ENCODE measurements at places on chromosomes 12 and 14. TPM values are rescaled to one million over a fixed set of nuclear protein-coding genes. Genes with fewer than 3 reads are reported as not detected.

DNA sequence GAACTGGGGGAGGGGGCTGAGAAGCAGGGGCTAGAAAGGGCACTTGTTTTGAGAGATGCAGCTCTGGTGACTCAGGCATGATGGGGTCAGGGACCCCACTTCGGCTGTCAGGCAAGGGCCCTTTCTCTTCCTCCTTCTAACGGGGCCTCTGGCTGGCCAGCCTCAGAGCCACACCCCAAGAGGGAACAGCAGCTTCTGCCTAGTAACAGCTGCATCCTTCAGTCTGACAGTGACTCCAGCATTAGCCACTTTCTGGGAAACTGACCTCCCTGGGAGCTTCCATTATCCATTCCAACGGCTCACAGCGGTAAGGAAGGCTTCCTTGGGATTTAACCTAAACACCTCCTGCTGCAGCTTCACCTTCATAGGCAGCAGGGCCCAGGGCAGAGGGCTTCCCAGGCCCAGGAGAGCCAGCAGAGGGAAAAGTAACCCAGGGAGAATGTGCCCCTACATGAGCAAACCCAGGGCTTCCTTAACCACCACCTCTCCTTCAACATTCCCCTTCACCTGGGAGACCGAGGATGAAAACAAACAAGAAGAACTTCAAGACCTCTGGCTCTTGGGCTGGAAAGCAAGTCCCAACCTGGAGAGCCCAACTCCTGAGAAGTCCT lies 2.7 kb downstream of the NCKAP5L start:
- H3K4me1 ChIP-seq: peaks cover 60% of the 10 kb centered on the region
- no peak for DNase-seq
- peak overlapping the region; percentile 41 for H3K27ac ChIP-seq
- no peaks in the 10 kb centered on the region for H3K27me3 ChIP-seq

- H3K27ac ChIP-seq: peak overlapping the region; percentile 60
- peaks cover 27% of the 10 kb centered on the region for H3K4me1 ChIP-seq
- no peak overlapping the region for H3K4me3 ChIP-seq
- DNase-seq: no peak
- H3K27me3 ChIP-seq: no peaks in the 10 kb centered on the region
These were observed 24.8 kb downstream of the ALDH2 start for GRCh38 chr12:111791507-111791906.

The PMEL gene
- polyA plus RNA-seq: 8.2 TPM

GRCh38 chr12:56040963-56041551 lies 661 bp upstream of the RPS26 start:
- peaks cover 13% of the 10 kb centered on the region for H3K4me1 ChIP-seq
- DNase-seq: no peak
- no peaks in the 10 kb centered on the region for H3K36me3 ChIP-seq
- H3K4me3 ChIP-seq: peak overlapping the region; percentile 97

GRCh38 chr14:64702493-64703394 lies 1.5 kb upstream of the PLEKHG3 start:
- no peaks in the 10 kb centered on the region for H3K27me3 ChIP-seq
- H3K27ac ChIP-seq: no peak overlapping the region
- DNase-seq: no peak
- H3K4me3 ChIP-seq: no peak overlapping the region

The SOCS2 gene
- 24.1 TPM for polyA plus RNA-seq

The GIT2 gene
- 47.2 TPM for polyA plus RNA-seq

The CATSPERB gene
- polyA plus RNA-seq: 6.1 TPM

The LGR5 gene
- polyA plus RNA-seq: 0.25 TPM

DNA sequence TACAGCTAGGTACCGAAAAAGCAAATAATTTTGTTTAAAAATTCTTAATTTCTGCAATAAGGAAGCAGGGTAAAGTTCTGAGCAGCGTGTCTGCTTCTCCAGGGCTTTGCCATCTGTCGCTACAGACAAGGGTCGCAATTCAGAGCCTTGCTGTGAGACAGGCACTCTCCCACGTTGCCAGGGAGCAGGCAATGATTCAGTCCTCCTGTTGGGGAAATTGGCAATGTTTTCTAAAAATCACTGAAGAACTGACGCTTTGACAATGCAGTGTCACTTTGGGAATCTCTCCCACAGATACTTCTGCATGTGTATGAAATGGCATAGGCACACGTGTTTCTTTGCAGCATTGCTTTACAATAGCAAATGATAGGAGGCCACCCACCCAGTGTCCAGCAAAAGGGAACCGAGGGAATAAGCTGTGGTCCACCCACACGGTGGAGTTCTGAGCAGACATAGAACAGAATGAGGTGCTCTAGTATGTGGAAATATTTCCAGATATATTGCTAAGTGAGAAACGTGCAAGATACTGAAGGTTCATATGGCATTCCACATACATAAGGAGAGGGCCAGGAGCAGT lies 16.0 kb upstream of the HIP1R start:
- no peaks in the 10 kb centered on the region for H3K36me3 ChIP-seq
- H3K4me1 ChIP-seq: no peaks in the 10 kb centered on the region
- DNase-seq: no peak
- H3K4me3 ChIP-seq: no peak overlapping the region
- no peaks in the 10 kb centered on the region for H3K27me3 ChIP-seq

- no peaks in the 10 kb centered on the region for H3K27me3 ChIP-seq
- H3K36me3 ChIP-seq: no peaks in the 10 kb centered on the region
- DNase-seq: peak; percentile 26
- H3K27ac ChIP-seq: no peak overlapping the region
These were observed 3.2 kb downstream of the PRPH start for GRCh38 chr12:49298160-49298559.

The PTPRQ gene
- polyA plus RNA-seq: 3.8 TPM

The MMP19 gene
- 6.5 TPM for polyA plus RNA-seq

GRCh38 chr12:14960548-14961465 lies 594 bp downstream of the ARHGDIB start:
- DNase-seq: no peak
- H3K36me3 ChIP-seq: no peaks in the 10 kb centered on the region
- peak overlapping the region; percentile 82 for H3K27ac ChIP-seq
- H3K4me3 ChIP-seq: peak overlapping the region; percentile 54
- H3K27me3 ChIP-seq: no peaks in the 10 kb centered on the region

The MYH6 gene
- 0.44 TPM for polyA plus RNA-seq

The STXBP6 gene
- polyA plus RNA-seq: 8.6 TPM

- no peaks in the 10 kb centered on the region for H3K27me3 ChIP-seq
- no peaks in the 10 kb centered on the region for H3K36me3 ChIP-seq
- DNase-seq: no peak
- H3K4me3 ChIP-seq: no peak overlapping the region
- H3K27ac ChIP-seq: no peak overlapping the region
- no peaks in the 10 kb centered on the region for H3K4me1 ChIP-seq
These were observed 141.9 kb upstream of the PRKD1 start for GRCh38 chr14:30069536-30069935.

DNA sequence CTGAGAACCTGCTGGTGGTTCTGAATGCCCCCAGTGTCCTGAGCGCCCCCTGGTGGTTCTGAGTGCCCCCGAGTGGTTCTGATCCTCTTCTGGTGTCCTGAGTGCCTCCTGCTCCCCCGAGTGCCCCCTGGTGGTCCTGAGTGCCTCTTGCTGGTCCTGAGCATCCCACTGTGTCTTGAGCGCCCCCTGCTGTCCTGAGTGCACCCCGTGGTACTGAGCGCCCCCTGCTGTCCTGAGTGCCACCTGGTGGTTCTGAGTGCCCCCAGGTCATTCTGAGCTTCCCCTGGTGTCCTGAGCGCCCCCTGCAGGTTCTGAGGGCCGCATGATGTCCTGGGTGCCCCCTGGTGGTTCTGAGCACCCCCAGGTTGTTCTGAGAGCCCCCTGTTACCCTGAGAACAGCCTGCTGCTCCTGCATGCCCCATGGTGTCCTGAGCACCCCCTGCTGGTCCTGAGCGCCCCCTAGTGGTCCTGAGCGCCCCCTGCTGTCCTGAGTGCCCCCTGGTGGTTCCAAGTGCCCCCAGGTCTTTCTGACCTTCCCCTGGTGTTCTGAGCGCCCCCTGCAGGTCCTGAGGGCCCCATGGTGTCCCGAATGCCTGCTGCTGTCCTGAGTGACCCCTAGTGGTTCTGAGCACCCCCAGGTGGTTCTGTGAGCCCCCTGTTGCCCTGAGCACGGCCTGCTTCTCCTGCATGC lies 1165.4 kb downstream of the TMEM121 start:
- no peaks in the 10 kb centered on the region for H3K27me3 ChIP-seq
- no peaks in the 10 kb centered on the region for H3K36me3 ChIP-seq
- peak; percentile 83 for DNase-seq
- H3K4me1 ChIP-seq: no peaks in the 10 kb centered on the region

GRCh38 chr12:83958997-83959396 lies 953.6 kb downstream of the SLC6A15 start:
- no peaks in the 10 kb centered on the region for H3K27me3 ChIP-seq
- H3K36me3 ChIP-seq: no peaks in the 10 kb centered on the region
- no peak for DNase-seq
- no peak overlapping the region for H3K27ac ChIP-seq
- H3K4me3 ChIP-seq: no peak overlapping the region
- no peaks in the 10 kb centered on the region for H3K4me1 ChIP-seq

DNA sequence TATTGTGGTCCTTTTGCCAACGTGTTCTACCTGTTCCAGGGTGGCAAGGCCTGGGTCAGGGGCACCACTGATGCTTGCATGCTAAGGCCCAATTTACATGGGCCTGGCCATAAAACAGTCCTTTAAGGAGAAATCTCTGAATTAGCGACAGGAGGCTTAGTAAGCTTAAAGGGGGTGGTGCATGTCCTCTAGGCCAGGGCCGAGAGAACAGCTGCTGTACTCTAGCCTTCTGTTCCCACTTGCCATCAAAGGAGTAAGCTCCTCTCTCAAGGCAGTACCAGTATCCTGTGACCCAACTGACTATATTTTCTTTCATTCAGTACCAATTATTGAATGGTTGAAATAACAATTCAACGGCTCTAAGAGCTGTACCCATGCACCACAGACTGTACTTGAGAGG lies 67.7 kb upstream of the ZDHHC17 start:
- no peak for DNase-seq
- H3K27me3 ChIP-seq: no peaks in the 10 kb centered on the region
- H3K27ac ChIP-seq: no peak overlapping the region
- no peak overlapping the region for H3K4me3 ChIP-seq
- no peaks in the 10 kb centered on the region for H3K36me3 ChIP-seq

DNA sequence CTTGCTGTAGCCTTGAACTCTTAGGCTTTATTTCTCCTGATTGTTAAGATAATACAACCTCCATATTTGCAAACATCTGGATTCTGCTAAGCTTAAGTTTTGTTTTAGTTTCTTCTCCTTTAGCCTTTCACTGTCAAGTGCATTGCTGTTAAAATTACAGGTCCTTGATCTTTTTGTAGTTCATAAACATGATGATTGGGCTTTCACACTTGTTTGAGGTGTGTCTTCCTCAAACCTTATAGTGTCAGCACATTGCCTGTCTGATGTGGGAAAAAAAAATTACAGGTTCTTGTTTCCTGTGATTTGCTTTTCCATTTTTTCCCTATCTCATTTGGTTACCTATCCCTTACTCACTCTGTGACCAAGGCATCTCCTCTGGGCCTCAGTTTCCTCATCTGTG lies 59.2 kb downstream of the BICDL1 start:
- no peaks in the 10 kb centered on the region for H3K27me3 ChIP-seq
- no peak overlapping the region for H3K27ac ChIP-seq
- no peaks in the 10 kb centered on the region for H3K36me3 ChIP-seq
- H3K4me1 ChIP-seq: no peaks in the 10 kb centered on the region
- DNase-seq: no peak

DNA sequence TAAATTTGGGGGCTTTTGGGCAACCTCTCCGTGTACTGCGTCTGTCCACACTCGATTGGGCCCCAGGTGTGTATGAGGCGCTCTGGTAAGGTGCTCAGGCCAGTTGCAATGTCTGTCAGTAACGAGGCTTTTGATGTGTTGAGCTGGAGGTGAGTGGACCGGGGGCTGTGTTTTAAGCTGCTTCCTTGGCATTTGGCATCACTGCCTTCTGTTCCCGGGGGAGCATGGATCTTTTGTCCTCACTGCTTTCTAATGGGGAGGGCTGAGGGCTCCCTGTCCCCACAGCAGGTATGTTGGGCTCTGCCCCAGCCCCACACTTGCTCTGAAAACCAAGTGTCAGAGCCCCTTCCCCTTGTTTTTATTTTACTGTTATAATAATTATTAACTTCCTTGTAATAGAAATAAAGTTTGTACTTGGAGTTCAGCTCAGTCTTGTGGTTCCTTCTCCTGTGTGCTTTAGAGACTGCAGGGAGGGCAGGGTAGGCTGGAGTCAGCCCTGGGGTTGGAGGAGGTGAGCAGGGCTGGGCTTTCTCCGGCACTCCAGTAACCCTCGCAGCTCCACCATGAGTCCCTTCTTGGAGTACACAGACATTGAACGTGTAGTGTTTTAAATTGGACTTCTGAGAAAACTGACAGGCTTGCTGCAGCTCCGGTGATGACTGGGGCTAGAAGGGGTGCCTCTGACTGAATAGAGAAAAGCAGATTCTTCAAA lies 28.0 kb downstream of the TRAFD1 start:
- H3K27me3 ChIP-seq: no peaks in the 10 kb centered on the region
- DNase-seq: no peak
- H3K4me1 ChIP-seq: no peaks in the 10 kb centered on the region
- H3K36me3 ChIP-seq: no peaks in the 10 kb centered on the region
- H3K4me3 ChIP-seq: no peak overlapping the region
- no peak overlapping the region for H3K27ac ChIP-seq

DNA sequence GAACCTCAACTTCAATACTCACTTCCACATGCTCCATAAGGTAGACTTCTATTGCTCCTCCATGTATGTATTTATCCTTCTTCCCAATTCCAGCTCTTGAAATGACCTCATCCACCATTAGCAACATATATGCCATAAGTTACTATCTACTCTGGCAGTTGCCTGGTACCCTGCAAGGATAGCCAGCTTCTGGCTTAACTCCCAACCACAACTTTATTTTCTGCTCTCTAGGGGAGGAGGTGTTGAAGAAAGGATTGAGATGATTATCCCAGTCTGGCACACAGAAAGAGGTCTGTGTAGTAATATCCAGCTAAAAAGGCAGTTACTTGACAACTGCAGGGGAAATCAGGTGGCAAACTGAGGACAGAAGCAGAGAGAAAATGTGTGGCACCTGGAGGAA lies 71.5 kb upstream of the MDM1 start:
- H3K27ac ChIP-seq: no peak overlapping the region
- no peak overlapping the region for H3K4me3 ChIP-seq
- DNase-seq: no peak
- no peaks in the 10 kb centered on the region for H3K27me3 ChIP-seq
- H3K36me3 ChIP-seq: no peaks in the 10 kb centered on the region

The SERPINA10 gene
- not detected for polyA plus RNA-seq

- H3K4me3 ChIP-seq: no peak overlapping the region
- peaks cover 4% of the 10 kb centered on the region for H3K4me1 ChIP-seq
- H3K27me3 ChIP-seq: no peaks in the 10 kb centered on the region
- H3K36me3 ChIP-seq: no peaks in the 10 kb centered on the region
These were observed 155.8 kb upstream of the FKBP4 start for GRCh38 chr12:2639020-2639298.

Data from testis (tissue), 5 donors.